ENCODE measurements at places on chromosomes 4 and X. TPM values are rescaled to one million over a fixed set of nuclear protein-coding genes. Genes with fewer than 3 reads are reported as not detected.

The SSX3 gene
- not detected for total RNA-seq

The NDP gene
- not detected for total RNA-seq

The CPE gene
- 4.7 TPM for total RNA-seq

The REELD1 gene
- not detected for total RNA-seq

The PLS3 gene
- 225 TPM for total RNA-seq

The SRPK3 gene
- under 0.01 TPM for total RNA-seq

The FHL1 gene
- 71.8 TPM for total RNA-seq

The LRP2BP gene
- total RNA-seq, result 1.2 TPM

The NHSL2 gene
- total RNA-seq, result not detected

The EGF gene
- total RNA-seq, result 2.0 TPM

The KIAA1210 gene
- not detected for total RNA-seq

The F8A3 gene
- 3.9 TPM for total RNA-seq

The ADH5 gene
- total RNA-seq, result 89.1 TPM

The AMER1 gene
- 2.4 TPM for total RNA-seq

The KLHL15 gene
- total RNA-seq, result 12.2 TPM

The TMEM156 gene
- total RNA-seq, result not detected

The MAGEA6 gene
- not detected for total RNA-seq

All from placental epithelial cell (primary cell).